ENCODE measurements at places on chromosomes 6 and 20.

DNA sequence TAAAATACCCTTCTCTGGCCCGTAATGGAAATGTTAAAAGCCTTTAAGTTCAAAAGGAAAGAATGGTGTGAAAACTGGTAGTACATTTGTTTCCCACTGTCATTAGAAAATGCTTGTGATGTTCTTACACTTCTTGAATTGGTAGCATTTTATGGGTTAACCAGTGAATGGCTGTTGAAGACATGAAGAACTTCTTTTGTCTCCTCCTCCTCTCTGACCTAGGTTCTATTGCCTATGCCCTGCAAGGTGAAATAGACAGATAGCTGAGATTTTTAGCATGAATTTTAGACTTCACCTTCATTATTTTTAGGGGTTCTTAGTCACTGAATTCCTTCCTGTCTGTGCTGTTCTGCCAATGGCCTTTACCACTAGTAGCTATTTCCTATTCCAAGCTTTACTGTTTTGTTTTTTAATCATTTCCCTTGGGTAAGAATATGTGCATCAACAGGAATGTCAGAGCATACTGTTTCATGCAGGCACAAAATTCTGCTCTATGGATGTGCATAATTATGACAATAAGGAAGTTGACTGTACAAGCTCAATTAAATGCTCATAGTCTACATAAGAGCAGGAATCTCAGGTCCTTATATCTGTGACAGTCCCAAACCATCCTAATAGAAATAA lies 4.9 kb downstream of the TNFAIP3 start:
- DNase-seq: no peak

DNA sequence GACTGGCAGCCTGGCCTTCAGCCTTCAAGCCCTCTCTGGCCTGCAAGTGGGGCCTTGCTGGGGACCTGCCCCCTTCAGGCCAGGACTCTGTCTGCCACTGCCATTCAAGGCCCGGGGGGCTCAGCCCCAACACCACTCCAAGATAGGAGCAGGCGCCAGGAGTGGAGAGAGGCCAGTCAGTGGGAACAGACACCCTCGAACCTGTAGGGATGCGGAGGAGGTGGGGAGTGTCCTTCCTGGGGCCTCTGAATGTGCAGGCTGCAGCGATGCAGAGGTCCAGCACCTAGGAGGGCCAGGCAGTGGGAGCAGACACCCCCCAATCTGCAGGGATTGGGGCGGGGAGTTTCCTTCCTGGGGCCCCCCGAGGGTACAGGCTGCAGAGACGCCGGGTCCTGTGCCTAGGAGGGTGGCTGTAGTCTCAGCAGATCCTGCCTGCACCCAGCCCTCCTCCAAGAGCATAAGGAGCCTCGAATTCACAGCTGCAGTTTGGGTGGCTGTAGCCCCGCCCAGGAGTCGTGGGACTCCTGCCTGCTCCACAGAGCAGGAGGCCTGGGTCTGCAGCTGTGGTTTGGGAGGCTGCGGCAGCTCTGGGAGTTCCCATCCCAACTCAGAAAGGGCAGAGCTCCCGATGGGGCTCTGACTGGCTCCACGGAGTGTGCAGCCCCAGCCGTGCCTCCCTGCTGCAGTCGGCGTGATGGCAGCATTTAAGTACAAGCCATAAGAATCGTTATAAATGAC lies 33.1 kb downstream of the NR2E1 start:
- no peak for DNase-seq

DNA sequence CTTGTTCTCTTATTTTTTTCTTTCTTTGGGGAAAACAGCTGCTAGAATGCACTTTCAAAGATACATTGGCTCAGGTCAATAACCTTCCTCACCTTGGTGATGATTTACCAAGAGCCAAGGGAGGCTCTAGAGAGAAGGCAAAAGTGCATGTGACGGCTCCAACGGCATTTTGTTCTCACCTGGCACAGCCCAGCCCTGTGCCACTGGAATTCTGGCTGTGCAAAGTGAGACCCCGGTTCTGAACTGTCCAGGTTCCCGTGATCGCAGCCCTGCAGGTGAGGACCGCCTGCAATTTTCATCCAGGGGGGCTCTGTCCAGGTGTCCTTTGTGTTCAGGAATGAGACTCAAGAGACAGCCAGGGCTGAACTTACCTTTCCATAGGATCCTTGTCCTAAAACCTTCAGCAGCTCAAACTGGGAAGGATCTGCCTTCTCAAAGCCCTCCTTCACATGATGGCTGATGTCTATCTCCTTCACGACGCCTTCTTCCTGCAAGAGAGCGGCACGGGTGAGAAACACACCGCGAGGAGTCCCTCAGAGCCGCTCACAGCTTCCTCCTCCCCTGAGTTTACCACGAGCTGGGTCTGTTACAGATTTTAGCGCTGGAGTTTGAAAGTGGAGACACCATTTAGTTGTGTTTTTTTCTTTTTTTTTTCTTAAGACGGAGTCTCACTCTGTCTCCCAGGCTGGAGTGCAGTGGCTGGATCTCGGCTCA lies 48.0 kb downstream of the RAMACL start:
- no peak for DNase-seq

DNA sequence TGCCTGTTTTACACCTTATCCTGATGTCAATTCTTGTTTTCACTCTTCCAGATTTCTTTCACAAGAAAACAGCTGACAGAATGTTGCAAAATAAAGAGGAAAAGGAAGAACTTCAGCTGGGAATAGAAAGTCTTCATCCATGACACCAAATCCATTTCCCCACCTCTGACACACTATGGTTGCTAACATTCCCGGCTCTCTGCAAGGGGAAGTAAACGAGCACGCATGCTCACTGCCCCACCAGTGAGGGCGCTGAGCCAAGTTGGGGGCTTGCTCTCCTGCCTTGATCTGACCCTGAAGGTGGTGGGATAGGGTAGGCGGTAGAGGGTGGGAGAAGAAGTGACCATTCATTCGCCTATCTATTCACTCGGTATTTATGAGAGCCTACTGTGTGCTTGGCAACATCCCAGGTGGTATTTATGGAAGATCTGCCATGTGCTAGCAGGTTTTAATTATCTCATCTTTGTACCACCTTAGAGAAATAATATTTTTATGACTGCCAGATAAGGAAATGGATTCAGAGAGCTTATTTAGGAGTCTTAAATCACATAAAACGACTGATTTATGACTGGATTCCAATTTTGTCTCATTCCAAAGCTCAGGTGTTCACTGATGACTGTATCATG lies 206.2 kb downstream of the FOXC1 start:
- no peak for DNase-seq

- DNase-seq: no peak
These were observed at the start of gene PTCRA for GRCh38 chr6:42915732-42916131. PTCRA (plus strand) TSS chr6:42916053; CDS start chr6:42916070, 17 bp downstream.

- DNase-seq: no peak
These were observed 67.1 kb upstream of the SLC22A23 start for GRCh38 chr6:3523966-3524365.

DNA sequence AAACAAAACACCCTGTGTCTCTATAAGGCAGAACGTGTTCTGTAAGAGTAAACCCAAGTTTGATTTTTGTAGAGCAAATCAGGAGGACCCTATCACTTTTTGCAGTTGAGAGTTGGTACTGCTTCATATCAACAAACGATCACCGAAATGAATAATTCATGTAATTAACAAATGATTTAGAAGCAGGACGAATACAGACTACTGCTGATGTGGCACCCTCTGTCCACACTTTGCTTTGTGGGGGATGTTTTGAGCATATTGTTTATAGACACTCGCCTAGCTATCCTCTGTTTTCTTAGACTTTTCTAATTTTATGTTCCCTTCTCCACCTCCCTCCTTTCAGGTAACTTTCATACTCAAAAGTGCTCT lies 1.5 kb downstream of the CD2AP start:
- DNase-seq: no peak

GRCh38 chr6:84762220-84763002 lies 2.0 kb downstream of the TBX18 start:
- DNase-seq: peak; percentile 80

- DNase-seq: peak; percentile 75
These were observed 182.5 kb downstream of the MAFB start for GRCh38 chr20:40506537-40506939.

DNA sequence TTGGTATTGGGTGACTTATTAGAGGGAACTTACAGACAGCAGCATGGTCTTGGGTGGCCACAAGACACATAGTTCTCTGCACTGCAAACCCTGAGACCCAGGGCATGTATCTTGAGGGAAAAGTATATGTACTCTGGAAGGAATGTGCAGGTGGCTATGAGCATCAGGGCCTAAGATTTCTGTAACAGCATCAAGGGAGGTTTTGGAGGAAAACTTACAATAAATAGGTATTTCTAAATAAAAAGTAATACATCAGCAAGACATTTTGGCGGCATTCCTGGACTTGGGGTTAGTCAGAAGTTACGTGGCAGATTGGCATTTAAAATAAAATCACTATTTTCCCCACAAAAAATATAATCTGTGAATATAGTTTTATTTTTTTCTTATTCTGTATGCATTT lies 8.0 kb upstream of the STX7 start:
- no peak for DNase-seq

GRCh38 chr20:4559106-4559505 lies 162.6 kb upstream of the PRND start:
- no peak for DNase-seq

- no peak for DNase-seq
These were observed 268.3 kb downstream of the CDKAL1 start for GRCh38 chr6:20802596-20802995.

DNA sequence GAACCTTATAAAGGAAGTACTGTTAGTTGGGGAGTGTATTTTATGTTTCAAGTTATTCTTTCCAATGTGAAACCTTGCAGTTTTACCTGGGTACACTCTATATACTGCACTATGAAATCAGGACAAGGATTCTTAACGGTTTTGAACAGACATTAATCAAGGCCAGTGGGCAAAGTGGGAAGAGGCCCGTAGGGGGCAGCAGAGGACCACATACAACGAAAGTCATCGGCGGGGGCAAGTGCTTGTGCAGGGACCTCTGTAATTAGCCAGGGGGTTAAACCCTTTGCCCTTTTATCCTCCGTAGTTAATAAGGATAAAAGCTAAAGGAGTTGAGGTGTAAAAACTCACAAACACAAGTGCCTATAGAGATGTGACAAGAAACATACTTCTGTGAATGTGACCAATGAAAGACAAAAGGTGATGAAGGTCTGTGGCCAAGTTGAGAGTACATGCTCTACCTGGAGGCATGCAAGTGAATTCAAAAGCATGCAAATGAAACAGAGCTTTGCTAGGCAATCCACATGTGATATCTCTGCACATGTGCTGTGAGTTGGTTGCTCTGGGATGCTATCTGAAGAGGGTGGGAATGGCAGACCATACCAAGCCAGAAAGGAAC lies 392.7 kb upstream of the MAN1A1 start:
- DNase-seq: peak; percentile 35

DNA sequence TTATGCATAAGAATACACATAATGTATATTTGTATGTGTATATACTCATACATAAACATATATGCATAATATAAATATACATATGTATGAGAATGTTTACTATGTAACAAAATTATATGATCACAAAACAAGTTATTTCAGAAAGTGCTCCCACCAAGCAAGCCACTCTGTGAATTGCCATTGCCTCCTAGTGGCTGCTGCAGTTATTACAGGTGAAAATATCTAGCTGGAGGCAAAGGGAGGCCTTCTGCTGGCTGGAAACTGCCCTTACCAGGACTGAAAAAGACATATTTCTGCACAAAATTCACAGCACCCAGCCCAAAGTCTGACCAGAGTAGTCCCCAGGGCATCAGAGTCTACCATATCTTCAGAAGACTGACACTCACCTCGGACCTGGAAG lies 14.4 kb upstream of the ADAM33 start:
- DNase-seq: no peak

GRCh38 chr6:20919677-20920385 lies 385.6 kb downstream of the CDKAL1 start:
- no peak for DNase-seq

- no peak for DNase-seq
These were observed 117.0 kb downstream of the TMEM200A start for GRCh38 chr6:130482645-130483390.

DNA sequence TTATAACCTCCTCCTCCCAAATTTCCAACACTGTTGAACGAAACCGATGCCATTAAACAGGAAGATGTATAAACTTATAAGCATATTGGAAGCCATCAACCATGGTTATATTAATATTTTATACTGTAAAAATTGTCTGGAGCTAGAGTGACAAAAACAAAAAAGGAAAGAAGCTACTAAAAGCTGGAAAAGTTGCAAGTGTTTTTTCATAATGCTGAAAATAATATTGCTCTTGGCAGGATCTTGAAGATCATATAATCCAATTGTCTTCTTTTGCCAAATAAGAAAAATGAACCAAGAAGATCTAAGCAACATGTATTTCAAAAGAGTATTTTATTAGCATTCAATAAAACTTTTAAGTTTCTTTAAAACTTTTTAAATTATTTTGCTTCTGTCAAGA lies 268.9 kb upstream of the HSF2 start:
- DNase-seq: no peak

DNA sequence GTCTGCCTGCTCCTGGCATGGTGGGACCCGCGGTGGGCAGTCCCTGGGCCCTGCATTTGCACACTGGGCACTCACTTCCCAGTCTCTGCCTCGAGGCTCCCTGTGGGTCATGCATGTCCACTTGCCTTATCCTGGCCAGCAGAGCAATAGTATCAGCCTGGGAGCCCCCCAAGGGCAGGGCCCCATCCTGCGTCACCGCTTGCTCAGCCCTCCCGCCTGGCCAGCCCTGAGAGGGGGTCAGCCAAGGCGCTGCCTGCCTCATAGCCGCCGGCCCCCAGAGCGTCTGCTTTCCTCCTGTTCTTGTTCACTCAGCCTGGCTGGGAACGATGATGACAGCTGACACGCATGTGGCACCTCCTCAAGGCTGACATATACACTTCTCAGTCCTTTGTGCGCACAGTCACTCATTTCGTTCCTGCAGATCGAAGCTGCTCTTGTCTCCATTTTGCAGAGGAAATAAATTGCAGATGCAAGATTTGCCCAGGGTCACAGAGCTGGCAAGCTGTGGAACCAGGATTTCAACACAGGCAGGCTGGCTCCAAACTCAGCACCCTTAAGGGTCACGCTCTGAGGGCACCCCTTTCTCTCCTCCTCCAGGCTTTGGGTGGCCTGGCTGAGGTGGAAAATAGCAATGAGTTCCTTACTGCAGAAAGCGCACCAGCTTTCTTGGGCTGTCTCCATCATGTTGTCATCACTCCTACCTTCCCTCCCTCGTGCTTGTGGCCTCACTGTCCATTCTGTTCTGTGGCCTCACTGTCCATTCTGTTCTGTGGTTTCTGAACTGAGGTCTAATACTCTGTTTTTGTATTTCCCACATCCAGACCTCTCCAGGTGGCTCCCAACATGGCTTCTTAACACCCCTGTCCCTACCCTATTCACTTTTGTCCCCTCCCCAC lies 17.2 kb downstream of the KCNK17 start:
- peak; percentile 66 for DNase-seq

GRCh38 chr20:50838707-50839385 lies 44.0 kb downstream of the BCAS4 start:
- no peak for DNase-seq

DNA sequence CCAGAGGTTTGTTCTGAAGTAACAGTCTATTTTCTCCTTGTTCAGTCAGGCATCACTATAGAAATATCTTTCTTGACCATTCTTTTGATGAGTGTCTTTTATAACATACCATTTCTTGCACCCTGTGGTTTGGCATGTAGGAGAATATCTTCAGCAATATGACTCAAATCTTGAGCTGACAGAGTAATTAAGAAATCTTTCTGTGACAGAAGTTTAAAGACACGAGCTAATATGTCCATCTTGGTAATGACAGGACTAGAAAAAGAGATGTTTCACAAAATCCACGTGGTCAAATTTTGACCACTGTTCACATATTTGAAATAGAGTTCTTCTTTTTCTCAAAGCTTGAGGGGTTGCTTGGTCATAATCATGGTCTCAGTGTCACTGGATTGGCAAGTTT lies 149.9 kb downstream of the MYB start:
- DNase-seq: no peak
